ELF-1 (cell line): ENCODE measurements at places on chromosomes 16 and 17.

- peak; percentile 61 for DNase-seq
Observed at GRCh38 chr16:58299757-58300349, 5.0 kb upstream of the PRSS54 start.

GRCh38 chr16:57964157-57964700 lies 6.7 kb downstream of the CNGB1 start:
- no peak for DNase-seq

- no peak for DNase-seq
Observed at GRCh38 chr17:78442648-78443218, 64.3 kb downstream of the PGS1 start.

GRCh38 chr16:785563-786535 lies 2.3 kb downstream of the RPUSD1 start:
- DNase-seq: peak; percentile 82

DNA sequence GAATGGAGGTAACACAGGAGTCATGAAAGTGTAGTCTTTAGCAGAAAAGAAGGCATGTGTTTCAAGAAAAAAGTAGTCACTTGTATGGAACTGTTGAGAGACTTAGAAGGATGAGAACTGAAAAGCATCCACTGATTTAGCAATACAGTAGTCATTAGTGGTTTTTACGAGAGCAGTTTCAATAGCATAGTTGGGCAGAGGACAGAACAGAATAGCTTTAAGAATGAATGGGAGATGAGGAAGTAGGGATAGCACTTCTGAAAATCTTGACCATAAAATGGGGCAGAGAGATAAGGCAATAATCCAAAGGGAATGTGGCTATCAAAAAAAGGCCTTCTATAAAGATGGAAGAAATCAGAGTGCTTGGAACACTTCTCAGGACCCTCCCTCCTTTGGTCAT lies 64.8 kb upstream of the C17orf78 start:
- DNase-seq: no peak

- peak; percentile 44 for DNase-seq
Observed at GRCh38 chr17:15965528-15965927, 20.6 kb downstream of the ADORA2B start.

- DNase-seq: no peak
Observed at GRCh38 chr16:7420079-7420478, 87.4 kb downstream of the RBFOX1 start.

DNA sequence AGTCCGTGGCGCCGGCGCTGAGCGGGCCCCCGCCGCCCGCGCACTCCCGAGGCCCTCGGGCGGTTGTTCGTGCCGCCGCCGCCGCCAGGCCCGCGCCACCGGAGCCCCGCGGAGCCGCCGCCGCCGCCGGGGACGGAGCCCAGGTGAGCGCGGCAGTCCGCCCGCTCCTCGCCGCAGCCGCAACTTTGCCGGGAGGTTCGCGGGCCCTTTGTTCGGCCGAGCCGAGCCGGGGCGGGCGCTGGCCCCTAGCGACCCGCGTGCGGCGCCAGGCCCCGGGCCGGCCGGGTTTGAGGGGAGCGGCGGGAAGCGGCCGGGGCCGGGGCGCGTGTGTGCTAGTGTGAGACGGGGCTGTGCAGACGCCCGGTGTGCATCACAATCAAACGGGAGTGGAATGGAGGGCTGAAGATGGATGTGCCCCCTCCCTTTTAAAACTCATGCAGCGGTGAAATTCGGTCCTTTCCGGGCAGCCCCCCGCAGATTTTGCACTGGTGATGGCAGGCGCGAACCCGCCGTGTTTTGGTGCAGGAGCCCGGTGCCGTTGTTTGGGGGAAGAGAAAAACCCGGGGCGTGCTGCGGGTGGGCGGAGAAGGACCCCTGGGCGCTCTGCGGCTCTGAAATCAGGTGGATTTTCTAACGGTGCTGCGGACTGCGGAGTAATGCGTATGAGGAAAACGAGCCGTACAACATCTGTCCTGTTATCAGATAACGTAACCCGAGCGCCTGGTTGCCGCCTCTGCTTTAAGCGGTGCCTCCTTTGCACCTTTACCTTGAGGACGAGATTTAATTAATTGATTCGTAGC lies 823 bp downstream of the TNRC6C start:
- peak; percentile 55 for DNase-seq

- DNase-seq: no peak
Observed at GRCh38 chr17:45384789-45385262, 47.8 kb downstream of the ARHGAP27 start.

- no peak for DNase-seq
Observed at GRCh38 chr17:67315865-67316264, 50.5 kb downstream of the PSMD12 start.

- DNase-seq: no peak
Observed at GRCh38 chr16:20660325-20660724, 37.2 kb downstream of the ACSM1 start.

GRCh38 chr16:86590501-86591144 lies 12.3 kb downstream of the FOXL1 start:
- no peak for DNase-seq

- peak; percentile 75 for DNase-seq
Observed at GRCh38 chr17:47742319-47743181, 9.5 kb downstream of the TBX21 start.

DNA sequence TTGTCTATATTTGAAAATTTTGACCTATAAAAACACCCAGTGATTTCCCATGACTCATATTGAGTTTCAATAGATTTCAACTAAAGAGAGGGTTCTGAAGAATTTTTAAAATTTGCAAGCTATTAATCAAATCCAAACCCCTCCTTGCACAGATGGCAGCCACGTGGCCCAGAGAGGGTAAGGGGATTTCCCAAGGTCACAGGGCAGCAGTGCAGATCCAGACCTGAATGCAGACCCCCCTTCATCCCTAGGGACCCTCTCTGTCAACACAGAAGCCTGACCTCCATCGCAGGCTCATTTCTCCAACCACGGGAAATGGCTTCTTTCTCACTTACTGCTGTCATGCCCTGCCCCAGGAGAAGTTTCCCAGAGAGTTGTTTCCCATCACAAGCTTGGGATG lies 24.7 kb upstream of the CES5A start:
- DNase-seq: no peak

GRCh38 chr17:9183306-9183705 lies 162.0 kb downstream of the NTN1 start:
- no peak for DNase-seq

DNA sequence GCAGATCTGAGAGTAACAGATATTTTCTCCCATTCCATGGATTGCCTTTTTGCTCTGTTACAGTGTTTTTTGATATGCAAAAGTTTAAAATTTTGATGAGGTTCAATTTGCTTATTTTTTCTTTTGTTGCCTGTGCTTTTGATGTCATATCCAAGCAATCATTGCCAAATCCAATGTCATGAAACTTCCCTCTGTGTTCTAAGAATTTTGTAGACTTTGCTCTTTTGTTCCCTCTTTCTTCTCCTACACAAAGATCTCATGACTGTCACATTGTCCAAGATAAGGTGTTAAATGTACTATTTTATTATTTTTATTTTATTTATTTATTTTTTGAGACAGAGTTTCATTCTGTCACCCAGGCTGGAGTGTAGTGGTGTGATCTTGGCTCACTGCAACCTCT lies 18.9 kb upstream of the KCNH6 start:
- no peak for DNase-seq

- no peak for DNase-seq
Observed at GRCh38 chr16:3754772-3755171, 37.4 kb upstream of the TRAP1 start.

GRCh38 chr16:78842950-78843349 lies 743.5 kb downstream of the WWOX start:
- DNase-seq: no peak

DNA sequence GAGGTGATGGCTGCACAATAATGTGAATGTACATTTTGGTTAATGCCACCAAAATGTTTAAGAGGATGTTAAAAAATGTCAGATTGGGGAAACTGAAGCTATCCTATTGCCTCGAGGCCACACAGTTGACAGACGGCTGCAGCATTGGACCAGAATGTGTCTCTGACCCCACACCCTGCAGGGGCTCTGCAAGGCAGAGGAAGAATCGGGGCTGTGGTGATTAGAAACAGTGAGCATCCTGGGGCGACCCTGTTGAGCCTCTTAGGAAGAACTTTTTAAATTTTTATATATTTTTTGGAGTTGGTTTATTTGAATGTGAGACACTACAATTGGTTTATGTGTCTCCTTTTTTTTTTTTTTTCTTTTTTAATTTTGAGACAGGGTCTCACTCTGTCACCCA lies 15.0 kb upstream of the ADORA2B start:
- no peak for DNase-seq

DNA sequence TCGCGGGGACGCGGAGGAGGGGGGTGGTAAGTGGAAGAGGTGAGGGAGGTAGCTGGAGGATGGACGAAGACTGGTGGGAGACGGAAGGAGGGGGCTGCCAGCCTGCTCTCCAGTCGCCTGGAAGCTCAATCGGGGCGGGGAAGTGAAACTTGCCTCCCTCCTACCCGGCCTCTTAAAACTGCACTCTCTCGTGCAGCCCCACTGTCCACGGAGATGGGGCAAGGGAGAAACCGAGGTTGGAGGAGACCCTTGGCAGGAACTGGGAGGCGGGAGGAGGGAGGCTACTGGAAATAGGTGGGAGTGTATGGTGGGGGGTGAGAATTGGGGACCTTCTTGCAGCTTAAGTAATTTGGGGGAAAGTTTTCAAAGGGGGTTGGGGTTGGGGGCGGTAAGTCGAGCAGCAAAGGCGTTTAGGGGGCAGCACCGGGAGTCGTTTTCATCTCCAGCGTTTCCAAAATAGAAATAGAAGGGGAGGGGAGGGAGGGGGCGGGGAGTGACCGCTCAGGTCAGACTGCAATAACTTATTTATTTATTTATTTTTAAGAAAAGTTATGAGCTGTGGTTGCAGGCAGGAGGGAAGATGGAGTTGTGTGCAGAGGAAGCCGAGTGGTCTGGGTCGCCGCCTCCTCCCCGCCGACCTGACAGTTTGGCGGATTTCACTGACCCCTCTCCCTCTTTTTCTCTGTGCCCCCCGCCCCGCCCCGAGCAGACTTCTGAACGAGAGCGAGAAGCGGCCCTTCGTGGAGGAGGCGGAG lies 1.4 kb downstream of the SOX9 start:
- peak; percentile 30 for DNase-seq

GRCh38 chr16:7268182-7268581 lies 64.5 kb upstream of the RBFOX1 start:
- DNase-seq: peak; percentile 84

DNA sequence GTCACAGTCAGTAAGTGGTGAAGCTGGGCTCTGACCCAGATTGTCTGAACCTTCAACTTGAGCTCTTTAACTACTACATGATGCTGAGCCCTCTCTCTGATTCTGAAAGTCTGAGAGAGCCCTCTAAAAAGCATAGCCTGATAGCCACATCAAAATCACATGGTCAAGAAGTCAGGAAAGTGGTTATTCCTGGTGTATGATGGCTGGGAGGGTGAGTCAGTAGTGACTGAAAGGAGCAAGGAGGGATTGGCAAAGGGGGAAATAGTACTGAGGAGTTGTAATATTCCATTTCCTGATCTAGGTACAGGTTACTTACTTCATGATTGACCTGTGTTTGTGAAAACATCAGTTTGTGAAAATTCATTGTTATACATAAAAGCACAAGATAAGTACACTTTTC lies 89.1 kb downstream of the SSH2 start:
- DNase-seq: no peak

DNA sequence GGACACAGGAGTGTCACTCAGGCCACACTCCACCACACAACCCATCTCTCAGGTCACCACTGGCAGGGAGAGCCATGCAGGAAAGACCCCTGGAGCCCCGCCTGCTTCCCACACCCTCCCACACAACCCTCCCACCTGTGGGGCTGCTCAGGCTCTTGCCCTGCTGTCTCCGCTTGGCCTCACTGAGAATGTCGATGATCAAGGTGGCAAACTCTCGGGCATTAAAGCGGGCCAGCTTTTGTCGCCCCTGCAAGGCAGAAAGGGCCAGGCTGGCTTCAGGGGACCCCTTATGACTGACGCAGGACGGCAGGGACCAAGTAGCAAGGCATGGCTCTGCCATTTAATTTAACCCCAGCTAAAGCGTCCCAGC lies 8.5 kb downstream of the TP53I13 start:
- DNase-seq: no peak

DNA sequence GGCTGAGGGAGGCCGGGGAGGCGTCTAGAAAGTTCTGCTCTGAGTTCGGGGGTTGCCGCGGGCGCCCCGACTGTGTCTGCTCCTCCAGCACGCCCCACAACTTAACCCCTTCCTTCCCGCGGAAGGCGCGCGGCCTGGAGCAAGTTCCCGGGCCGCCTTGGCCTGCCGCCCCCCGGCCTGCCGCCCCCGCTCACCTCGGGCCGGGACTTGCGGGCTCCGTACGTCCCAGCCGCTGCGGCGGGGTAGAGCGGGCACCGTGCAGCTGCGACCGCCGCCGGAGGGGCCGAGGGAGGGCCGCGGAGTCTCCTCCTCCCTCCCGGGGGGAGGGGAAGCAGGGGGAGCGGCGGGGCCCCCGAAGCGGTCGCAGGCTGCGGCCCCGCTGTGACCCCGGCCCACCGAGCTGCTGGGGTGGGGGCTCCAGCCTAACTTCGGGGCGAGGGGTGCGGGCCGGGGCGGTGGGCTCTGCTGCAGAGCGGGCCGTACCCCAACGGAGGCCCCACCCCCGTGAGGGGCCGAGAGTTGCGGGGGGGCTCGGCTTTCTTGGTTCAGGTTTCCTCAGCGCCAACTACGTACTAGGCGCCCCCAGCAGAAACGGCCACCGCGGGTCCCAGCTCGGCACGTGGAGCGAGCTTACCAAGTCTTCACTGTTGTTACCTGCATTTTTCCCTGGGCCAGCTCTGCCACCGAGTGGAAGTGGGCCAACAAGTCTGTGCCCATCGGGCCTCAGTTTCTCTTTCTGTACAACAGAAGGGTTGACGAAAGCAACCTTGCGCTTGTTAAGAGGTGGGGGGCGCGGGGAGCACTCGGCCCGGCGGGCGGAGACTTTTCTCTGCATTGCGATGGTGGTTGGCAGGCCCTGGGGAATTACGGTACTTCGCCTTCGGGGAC lies at the start of gene CCDC102A:
CCDC102A (minus strand) TSS at position 266 of the 888 bp plus-strand sequence. CDS start 7,394 bp downstream, outside the sequence.
- DNase-seq: peak; percentile 47

DNA sequence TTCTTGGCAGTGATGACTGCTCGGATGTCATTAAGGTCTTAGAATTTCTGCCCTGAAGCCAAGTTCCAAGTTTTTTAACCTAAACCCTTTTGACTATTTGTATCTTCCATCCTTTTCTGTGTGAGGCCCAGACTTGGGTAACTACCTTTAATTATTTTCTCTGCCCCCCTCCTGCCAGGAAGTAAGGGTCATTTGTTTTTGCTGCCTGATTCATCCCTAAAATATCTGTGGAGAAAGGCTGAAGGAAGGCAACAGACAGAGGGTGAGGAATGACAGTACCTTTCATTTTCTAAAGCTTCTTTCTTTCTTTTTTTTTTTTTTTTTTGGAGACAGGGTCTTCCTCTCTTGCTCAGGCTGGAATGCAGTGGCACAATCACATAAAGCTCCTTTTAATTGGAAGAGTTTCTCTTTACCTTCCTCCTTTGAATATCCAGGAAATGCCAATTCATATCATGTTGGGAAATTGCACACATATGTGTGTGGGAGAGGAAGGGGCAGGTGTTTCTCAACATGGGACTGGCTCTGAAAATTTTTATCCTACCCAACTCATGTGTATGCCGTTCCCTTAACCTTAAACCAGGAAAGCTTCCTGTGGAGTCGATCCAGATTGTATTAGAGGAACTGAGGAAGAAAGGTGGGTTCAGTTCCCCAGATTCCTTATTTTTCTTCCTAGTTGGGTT lies 957 bp downstream of the VPS25 start:
- no peak for DNase-seq
